ENCODE measurements at places on chromosomes 5 and 9.

- DNase-seq = no peak
Measured at GRCh38 chr9:23492126-23493002, 333.7 kb downstream of the ELAVL2 start.

DNA sequence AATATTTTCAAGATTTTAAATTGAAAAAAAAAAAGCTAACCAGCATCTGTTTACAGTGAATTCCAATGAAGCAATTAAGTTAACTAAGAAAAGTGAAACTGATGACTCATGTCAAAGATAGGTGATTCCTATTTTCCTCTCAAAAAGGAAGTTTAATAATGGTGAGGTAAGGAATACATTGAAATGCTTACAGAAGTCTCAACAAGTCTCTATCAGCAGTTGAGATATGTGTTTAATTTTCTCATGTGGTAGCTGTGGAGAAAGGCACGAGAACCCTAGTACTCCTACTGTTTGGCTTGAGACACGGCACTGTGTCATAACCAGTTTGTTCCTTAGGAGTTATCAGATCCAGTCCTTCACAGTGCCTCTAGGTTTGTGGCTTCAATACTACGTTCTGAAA lies 114.5 kb downstream of the SLC25A46 start:
- no peak for DNase-seq

DNA sequence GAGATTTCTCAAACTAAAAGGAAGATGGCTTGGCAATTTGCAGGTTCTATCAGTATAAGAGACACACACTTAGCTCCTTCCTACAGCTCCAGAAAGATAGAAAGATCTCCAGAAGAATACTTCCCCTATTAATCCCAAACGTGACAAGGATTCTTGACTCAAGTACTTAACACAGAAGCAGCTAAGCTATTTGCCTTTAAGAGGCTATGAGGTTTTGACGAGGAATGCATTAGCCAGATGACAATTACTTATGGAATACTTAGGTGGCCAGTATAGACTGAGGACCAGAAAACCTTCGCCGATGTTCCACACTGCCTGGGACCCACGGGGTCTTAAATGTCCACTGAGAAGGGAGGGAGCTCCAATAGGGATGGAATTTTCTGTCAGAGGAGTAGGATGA lies 340.5 kb upstream of the KIF2A start:
- no peak for DNase-seq

DNA sequence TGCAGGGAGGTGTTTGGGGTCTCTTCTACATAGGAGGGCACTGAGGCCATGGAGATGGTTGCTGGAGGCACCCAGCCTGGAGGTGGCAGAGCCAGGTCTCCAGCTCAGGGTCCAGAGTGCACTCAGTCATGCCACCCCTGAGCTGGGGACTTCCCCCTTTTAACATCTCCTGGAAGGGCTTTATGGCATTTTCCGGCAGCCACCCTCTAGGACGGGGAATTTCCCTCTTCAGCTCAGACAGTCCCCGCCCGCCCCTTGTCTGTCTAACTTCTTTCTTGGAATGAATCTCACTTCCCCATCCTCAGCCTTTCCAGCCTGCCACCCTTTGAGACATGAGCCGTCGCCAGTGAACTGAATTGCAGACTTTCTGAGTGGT lies 49.9 kb downstream of the COL15A1 start:
- DNase-seq = peak; percentile 95

- no peak for DNase-seq
Measured at GRCh38 chr9:5718296-5719032, 89.6 kb downstream of the RIC1 start.

DNA sequence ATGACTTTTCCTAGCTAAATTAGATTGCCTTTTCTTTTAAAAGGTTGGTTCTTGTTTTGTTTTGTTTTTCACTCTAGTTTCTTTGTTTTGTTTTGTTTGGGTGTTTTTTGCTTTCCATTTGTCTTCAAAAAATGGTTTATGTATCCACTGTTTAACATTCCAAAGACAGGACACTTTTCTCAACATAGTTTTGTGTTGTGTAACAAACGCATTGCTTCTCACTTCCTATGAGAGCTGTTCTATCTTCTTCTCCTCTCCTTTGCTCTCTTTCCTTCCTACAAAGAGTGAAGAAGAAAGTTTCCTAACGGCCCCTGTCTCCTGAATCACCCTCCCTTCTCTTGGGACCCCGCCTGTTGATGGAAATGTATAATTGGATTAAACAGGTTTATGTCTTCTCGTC lies 539.7 kb downstream of the ACTL7B start:
- no peak for DNase-seq

DNA sequence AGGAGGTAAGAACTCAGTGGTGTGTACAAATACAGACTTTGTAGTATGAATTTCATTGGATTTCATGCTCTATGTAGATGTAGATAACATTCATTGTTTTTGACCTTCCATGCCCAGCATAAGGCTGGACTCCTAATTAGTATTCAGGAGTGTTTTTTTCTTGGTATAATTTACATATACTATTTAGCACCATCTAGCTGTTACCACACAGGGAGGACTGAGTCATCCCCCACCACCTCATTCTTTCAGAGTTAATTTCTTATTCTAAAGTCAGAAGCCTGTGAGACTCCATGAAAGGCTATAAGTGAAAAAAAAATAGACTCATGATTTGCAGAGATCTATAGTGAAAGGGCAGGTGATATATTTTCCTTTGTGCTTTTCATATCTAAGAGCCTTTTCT lies 555.0 kb downstream of the PRR16 start:
- DNase-seq = no peak

DNA sequence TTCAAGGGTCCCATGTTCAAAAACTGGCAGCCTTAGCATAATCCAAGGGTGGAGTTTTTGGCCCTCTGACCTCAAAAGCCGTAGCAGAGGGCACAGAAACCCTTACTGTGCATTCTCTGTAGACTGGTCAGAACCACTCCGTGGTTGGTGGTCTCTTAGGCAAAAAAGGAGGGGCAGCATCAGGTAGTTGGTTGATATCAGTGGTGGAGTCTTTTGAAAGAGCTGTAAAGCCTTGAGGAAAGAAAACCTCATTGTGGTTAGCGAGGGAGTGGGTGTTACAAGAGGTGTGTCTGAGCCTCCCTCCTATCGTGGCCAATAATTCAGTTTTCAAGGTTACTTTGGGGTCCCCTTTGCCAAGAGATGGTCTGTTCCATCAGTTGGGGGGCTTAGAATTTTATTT lies 40.9 kb downstream of the ARHGEF28 start:
- DNase-seq = no peak

DNA sequence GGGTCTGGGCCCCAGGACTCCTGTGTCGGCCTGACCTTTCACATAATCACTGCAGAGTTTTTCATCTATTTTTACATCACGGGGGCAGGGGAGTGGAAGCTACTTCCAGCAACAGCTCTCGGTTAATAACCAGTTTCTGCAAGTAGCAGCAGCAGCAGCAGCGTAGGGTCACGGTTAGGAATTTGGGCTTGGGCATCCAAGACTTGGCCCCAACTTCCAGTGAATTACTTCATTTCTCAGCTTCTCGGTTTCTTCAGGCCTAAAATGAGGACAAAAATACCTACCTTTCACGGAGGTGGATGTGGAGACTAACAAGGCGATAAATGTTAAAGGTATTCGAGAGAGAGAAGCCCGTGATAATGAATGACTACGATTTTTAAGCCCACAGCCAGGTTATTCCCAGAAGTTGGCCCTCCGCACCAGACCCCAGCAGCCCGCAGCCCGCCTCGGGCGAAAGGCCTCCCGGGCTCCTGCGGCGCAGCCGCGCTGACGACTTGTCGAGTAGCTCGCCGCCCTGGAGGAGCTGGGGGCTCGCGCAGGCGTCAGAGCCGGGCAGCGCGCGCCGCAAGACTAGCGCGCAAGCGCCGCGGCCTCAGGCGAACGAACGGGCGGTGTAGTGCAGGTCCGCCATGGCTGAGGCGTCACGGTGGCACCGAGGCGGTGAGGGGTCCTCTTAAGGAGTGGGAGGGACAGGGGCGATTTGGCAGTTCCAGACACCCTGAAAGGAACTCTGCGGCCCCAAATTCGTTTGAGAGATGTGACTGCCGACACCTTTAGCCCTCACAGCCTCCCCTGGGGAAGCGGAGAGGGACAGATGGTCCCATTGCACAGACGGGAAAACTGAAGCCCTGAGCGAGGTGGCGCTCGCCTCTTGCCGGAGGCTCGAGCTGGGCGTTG lies at the start of gene PKD2L2:
Gene PKD2L2 (plus strand): TSS at position 595 of the 897 bp plus-strand sequence. CDS start 35 bp downstream, at position 630.
- DNase-seq = peak; percentile 77

- DNase-seq = no peak
Measured at GRCh38 chr5:38554861-38555260, 1.6 kb downstream of the LIFR start.

DNA sequence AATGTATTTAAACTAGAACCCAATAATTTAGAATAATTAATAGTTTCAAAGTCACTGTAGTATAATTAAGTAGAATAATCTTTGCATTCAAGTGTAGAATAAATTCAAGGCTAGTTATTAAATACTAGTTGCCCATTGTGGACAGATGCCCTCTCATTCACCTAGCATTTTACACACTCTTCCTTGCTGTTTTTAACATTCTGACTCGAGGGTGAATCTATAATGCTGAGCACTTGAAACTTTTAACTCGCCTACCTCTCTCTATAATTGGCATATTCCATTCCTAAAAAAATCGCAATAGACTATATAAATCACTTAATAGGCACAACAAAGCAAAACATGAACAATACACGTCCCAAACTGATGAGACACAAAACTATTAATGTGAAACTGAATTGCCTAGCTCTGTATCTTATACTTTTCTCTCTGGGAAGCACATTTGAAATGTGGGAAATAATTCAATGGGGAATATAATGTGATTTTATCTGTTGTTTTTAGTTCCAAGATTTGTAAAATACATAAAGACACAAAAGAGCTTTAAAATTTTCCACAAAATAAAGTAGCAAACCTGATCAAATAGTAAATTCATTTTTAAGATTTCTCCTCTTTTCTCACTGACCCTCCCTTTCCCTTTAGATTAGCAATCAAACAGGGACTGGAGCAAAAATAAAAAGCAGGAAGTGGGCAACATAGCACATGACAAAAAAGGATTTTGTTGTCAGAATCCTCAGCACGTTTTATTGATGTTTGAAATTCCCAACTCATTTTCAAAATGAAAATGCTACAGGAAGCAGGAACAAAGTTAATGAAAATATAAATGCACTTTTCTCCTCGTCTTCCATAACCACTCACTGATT lies 295.6 kb downstream of the PDE4D start:
- no peak for DNase-seq

DNA sequence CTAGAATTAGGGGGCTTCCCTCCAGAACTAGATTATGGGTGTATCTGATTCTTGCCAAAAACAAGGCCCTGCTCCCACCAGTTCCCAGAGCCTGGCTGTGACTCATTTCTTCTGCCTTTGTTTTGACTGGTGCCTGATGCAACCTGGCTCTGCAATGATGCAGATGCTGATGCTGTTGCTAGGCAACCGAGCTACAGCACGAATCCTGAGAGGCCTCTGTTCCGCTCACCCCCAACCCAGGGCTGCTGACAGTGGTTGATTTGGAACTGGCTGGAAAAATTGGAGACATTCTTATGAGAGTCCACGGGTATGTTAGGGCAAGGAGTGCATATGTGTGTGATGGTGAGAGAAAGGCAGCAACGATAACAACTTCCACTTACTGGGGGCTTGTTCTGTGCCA lies 100.3 kb downstream of the NSG2 start:
- DNase-seq = no peak

DNA sequence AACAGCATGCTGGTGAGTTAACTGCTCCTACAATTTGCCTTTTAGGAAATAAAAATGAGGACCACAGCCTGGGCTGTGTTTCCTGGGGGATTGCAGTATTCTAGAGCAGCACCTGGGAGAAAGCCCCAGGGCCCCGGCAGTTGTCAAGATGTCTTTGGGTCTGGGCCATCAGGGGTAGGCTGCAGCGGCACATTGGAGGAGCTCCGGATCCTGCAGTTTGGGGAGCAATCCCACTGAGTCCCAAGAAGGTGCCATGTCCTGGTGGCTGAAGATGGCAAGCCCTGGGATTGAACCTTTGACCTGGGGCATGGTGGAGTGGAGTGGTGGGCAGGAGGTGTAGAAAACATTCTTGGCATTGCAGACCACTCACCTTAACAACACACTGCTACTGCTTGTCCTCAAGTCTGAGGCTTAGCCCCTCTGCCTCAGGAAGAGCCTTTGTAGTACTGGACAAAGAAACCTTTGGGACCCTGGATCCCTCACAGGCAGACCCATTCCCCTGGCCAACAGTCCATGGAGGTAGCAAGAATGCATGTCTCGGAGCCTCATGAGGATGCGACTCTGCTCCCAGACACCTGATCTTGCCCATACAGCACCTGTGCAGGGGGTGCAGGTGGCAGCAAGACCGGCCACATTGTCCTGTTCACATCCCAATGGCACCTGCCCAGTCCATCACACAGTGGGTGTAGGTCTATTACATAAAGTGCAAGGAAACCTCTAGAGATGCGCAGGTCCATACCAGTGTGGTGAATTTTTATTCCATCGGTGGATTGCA lies 159.1 kb upstream of the IRX2 start:
- no peak for DNase-seq

- DNase-seq = no peak
Measured at GRCh38 chr9:77750284-77750683, 102.2 kb upstream of the GNA14 start.

DNA sequence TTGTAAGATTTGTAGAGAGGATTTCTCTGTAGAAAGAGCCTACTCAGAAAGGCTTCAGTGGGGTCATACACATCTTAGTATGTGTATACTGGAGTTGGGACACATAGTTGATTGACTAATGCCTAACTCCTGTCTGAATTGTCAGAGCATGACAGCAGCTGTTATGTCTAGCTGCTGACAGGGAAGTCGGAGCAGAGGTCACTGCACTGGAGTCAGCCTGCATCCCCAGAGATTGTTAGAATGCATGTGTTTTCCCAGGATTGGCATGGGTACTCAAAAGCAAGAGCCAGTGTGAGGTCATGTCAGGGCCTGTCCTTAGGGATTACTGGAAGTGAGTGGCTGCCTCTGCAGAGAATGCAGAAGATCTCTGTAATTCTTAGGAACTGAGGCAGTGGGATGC lies 82.7 kb downstream of the ITGA1 start:
- DNase-seq = no peak

Data from CD14-positive monocyte (primary cell).